ENCODE measurements at places on chromosomes 4 and X. TPM values are rescaled to one million over a fixed set of nuclear protein-coding genes. Genes with fewer than 3 reads are reported as not detected.

DNA sequence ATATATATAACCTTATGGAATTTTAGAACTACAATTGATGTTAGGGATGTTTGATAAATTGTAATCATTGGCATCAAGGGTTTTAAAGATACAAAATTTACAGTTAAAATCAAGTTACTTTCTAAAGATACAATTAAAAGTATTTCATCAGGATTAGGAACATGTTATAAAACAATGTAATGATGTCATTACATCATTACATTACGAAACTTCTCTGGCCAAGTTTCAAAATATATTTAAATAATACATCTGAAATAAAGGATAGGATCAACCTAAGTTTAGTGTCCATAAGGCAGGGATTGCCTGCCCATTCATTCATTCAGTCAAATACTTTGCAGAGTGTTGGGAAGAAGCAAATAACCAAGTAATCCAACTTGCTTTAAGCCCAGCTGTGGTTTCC is 75.1 kb downstream of the TENM3 start:
- no peak overlapping the region for H3K4me3 ChIP-seq
- no peaks in the 10 kb centered on the region for H3K36me3 ChIP-seq
- H3K27ac ChIP-seq = no peak overlapping the region
- DNase-seq = no peak
- H3K27me3 ChIP-seq = no peaks in the 10 kb centered on the region

DNA sequence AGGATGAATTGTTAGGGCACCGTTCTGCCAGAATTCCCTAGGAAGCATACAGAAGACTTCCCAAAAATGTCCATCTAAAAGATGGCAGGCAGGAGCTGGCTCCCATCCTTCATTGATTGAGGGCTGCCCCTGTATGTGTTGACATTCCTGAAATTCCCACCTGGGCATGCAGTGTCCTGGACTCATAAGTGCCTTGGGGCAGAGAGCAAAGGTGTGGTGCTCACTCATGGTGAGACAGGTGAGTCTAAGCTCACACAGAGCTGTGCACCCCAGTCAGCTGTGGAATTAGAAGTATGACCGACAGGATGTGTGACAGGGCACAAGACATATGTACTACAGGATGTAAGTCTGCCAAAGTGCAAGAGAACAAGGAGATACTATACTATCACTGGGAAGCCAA is 271.9 kb downstream of the MID1IP1 start:
- DNase-seq = no peak
- no peaks in the 10 kb centered on the region for H3K27me3 ChIP-seq
- H3K27ac ChIP-seq = no peak overlapping the region
- H3K4me1 ChIP-seq = no peaks in the 10 kb centered on the region
- H3K4me3 ChIP-seq = no peak overlapping the region
- no peaks in the 10 kb centered on the region for H3K36me3 ChIP-seq

The CT45A9 gene
- total RNA-seq = not detected

GRCh38 chrX:76971393-76972376 is 475.5 kb upstream of the FGF16 start:
- no peaks in the 10 kb centered on the region for H3K4me1 ChIP-seq
- H3K4me3 ChIP-seq = no peak overlapping the region
- no peaks in the 10 kb centered on the region for H3K36me3 ChIP-seq
- no peak for DNase-seq
- no peak overlapping the region for H3K27ac ChIP-seq

DNA sequence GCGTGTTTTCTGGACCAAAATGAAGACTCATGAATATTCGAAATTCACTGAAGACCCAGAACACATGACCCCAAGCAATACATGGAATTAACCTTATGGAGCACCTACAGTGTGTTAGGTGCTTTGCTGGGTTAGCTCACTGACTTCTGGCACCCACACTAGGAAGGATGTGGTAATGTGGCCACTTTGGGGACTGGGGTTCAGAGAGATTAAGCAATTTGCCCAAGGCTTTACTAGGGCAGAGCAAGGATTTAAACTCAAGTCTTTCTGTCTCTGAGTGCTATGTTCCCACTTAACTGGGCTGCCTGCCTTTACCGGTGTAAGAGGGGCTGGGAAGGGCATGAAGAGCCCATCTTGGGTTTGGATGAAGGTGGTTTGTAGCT is 162.0 kb upstream of the ATP6AP2 start:
- H3K27me3 ChIP-seq = peaks cover 21% of the 10 kb centered on the region
- H3K4me1 ChIP-seq = peaks cover 34% of the 10 kb centered on the region
- no peaks in the 10 kb centered on the region for H3K36me3 ChIP-seq
- H3K27ac ChIP-seq = no peak overlapping the region
- peak; percentile 71 for DNase-seq
- H3K4me3 ChIP-seq = no peak overlapping the region

DNA sequence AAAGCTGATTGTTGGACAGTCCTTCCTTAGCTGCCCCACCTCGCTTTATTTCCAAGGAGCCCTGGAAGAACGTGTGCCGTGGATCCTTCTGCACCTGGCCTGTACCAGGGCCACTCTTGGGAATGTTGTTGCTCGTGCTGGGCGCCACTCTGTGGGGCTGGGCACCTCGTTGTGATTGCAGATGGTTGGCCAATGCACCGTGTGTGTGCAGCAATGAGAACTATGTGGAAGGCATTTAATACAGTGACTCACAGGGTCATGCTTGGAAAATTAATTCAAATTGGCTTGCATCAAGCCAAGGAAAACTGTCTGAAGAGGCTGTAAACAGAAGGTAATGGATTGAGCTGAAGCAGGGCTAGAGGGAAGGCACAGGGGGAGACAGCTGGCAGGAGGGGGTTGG is 37.0 kb upstream of the CD99L2 start:
- no peak overlapping the region for H3K27ac ChIP-seq
- no peak overlapping the region for H3K4me3 ChIP-seq
- peaks cover 8% of the 10 kb centered on the region for H3K27me3 ChIP-seq
- DNase-seq = no peak
- no peaks in the 10 kb centered on the region for H3K36me3 ChIP-seq

GRCh38 chr4:88481537-88481936 is 24.6 kb downstream of the HERC5 start:
- H3K4me1 ChIP-seq = no peaks in the 10 kb centered on the region
- no peak for DNase-seq
- H3K4me3 ChIP-seq = no peak overlapping the region

The CNGA2 gene
- not detected for total RNA-seq

GRCh38 chr4:168777277-168777965 is 232.6 kb downstream of the CBR4 start:
- no peak overlapping the region for H3K27ac ChIP-seq
- peaks cover 2% of the 10 kb centered on the region for H3K27me3 ChIP-seq
- no peak for DNase-seq
- no peak overlapping the region for H3K4me3 ChIP-seq
- H3K4me1 ChIP-seq = no peaks in the 10 kb centered on the region
- no peaks in the 10 kb centered on the region for H3K36me3 ChIP-seq

- no peaks in the 10 kb centered on the region for H3K36me3 ChIP-seq
- H3K4me3 ChIP-seq = no peak overlapping the region
- H3K4me1 ChIP-seq = no peaks in the 10 kb centered on the region
- no peak overlapping the region for H3K27ac ChIP-seq
- no peak for DNase-seq
- H3K27me3 ChIP-seq = no peaks in the 10 kb centered on the region
These were observed 204.5 kb upstream of the IGFBP7 start for GRCh38 chr4:57314636-57315035.

DNA sequence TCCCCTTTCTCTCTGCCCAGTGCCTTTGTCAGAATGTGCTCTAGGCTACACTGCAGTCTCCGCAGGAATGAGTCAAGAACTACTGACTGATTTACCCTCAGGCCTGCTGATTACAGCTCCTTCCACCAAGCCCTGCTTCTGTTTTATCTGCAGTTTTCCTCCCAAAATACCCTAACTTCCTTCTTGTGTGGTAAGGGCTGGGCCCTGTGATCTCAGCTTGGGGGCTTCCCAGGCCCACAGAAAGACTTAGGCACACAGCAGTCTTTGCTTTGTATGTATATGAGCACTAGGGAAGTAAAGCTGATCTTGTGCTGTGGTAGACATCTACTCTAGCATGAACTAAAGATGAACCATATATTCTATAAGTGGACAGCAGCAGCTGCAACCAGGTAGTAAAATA is 18.8 kb downstream of the PAK3 start:
- H3K4me1 ChIP-seq = no peaks in the 10 kb centered on the region
- H3K27ac ChIP-seq = no peak overlapping the region
- DNase-seq = no peak
- H3K27me3 ChIP-seq = no peaks in the 10 kb centered on the region
- no peaks in the 10 kb centered on the region for H3K36me3 ChIP-seq
- no peak overlapping the region for H3K4me3 ChIP-seq

DNA sequence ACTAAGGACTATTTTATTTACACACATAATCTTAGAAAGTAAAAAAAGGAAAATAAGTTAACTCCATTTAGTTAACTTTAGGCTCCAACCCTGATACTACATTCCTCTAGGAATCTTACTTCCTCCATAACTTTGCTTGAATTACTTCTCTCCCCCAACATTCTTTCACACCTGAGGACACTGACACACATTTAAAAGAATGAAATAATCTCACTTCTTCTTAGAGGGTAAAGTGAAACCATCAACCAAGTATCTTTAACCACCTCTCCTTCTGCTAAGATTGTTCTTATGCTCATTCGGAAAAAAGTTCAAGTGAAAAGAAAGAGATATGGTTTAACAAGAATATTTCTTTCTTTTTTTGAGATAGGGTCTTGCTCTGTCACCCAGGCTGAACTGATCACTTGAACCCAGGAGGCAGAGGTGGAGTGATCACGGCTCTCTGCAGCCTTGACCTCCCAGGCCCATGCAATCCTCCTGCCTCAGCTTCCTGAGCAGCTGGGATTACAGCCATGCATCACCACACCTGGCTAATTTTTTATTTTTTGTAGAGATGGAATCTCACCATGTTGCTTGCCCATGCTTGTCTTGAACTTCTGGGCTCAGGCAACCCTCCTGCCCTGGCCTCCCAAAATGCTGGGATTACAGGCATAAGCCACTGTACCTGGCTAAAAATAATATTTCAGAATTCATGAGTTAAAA is 28.5 kb downstream of the SLC25A4 start:
- no peak overlapping the region for H3K4me3 ChIP-seq
- H3K27ac ChIP-seq = no peak overlapping the region
- DNase-seq = no peak
- H3K36me3 ChIP-seq = peaks cover 39% of the 10 kb centered on the region
- H3K4me1 ChIP-seq = no peaks in the 10 kb centered on the region

The PNMA6E gene
- total RNA-seq = not detected

GRCh38 chr4:183348706-183349659 is 26.8 kb upstream of the CLDN24 start:
- DNase-seq = peak; percentile 62
- H3K4me3 ChIP-seq = peak overlapping the region; percentile 22
- H3K36me3 ChIP-seq = no peaks in the 10 kb centered on the region
- H3K4me1 ChIP-seq = peaks cover 19% of the 10 kb centered on the region
- H3K27me3 ChIP-seq = peaks cover 7% of the 10 kb centered on the region

DNA sequence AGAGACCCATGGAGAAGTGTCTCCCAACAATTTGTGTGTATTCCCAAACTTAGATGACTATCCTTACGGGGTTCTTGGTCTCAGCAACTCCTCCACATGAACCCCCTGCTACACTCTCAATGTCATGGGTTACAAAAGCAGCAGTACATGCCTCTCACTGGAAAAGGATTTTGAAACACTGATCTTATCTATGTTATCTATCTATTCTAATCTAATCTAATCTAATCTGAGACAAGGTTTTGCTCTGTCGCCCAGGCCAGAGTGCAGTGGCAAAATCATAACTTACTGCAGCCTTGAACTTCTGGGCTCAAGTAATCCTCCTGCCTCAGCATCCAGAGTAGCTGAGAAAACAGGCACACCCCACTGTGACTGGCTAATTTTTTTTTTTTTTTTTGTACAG is 19.3 kb downstream of the TSPAN5 start:
- no peaks in the 10 kb centered on the region for H3K27me3 ChIP-seq
- H3K4me3 ChIP-seq = peak overlapping the region; percentile 68
- H3K4me1 ChIP-seq = peaks cover 47% of the 10 kb centered on the region
- DNase-seq = no peak

The RTL9 gene
- not detected for total RNA-seq
